ENCODE measurements at places on chromosomes 5 and 9.

- no peak for DNase-seq
These were observed 11.4 kb downstream of the LRRC8A start for GRCh38 chr9:128893354-128893753.

DNA sequence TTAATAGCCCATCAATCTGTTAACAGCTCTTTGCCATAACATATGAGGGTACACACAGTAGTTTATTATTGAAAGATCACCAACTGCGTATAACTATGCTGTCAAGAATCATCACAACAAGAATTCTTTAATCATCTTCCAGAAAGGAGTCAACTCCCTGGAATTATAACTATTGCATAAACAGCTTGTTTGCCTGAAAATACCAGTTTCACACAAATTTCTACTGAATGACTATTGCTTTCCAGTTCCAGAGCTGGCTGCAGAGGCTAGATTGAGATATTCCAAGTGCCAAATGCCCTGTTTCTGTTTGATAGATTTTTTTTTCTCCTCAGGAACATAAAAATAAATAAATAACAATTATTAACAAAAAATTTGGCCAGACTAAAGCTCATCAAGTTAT is 444.7 kb downstream of the TLE1 start:
- DNase-seq = no peak

DNA sequence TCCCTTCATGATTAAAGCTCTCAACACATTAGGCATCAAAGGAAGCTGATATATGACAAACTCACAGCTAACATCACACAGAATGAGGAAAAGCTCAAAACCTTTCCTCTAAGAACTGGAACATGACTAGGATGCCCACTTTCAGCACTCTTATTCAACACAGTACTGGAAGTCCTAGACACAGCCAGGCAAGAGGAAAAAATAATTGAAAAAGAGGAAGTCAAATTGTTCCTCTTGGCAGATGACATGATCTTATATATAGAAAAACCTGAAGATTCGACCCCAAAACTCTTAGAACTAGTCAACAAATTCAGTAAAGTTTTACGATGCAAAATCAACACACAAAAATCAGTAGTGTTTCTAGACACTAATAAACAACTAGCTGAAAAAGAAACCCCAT is 144.3 kb upstream of the NREP start:
- no peak for DNase-seq

DNA sequence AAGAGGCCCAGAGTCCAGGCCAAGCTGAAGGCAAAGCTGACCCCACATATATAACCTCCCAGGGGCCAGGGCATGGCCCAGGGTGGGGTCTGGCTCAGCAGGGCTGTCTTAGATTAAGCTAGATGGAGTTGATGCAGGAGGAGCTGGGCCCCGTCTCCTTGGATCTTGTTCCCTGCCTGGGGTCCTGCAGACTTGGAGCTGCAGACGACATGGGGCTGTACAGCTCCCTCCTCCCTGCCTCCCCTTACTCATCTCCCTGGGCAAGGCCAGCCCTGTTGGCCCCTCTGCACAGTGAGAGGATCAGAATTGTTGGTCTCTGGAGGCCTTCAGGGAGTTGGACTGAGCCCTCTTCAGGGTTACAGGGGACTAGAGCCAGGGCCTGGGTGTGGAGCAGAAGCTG is 134.9 kb downstream of the RGS3 start:
- no peak for DNase-seq

GRCh38 chr9:92850898-92851297 is 26.9 kb downstream of the ZNF484 start:
- DNase-seq = no peak

DNA sequence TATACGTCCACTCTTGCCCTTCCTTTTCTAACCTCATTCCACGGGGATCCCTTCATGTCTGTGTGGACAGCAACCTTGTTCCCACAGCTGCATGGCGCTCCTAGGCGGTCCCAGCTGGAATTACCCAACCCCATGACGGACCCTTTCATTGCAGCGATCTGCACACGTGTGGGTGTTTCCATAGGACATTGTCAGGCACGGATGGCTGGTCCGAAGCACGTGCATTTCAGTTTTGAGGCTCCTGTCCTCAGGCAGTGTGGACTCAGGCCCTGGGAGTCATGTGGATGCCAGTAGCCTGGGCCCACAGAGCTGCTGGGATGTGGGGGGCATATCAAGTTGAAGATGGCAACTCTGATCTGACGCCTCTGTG is 15.0 kb downstream of the CARD19 start:
- DNase-seq = no peak

DNA sequence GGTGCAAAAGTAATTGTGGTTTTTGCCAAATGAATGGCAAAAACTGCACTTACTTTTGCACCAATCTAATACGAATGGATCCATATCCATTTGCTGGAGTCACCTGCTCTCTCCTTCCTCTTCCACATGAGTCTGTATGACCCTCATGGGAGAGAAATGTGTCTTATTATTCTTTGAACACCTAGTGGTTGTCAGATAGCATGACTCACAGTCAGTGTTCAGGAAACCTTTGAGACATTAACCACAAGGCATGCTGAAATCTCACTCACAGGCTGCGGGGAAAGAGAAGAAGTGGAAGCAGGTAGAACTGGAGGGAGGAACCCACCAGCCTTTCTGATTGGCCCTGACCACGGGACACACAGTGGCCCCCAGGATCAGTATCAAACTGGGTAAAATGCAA is 222.8 kb upstream of the KLF4 start:
- DNase-seq = no peak

DNA sequence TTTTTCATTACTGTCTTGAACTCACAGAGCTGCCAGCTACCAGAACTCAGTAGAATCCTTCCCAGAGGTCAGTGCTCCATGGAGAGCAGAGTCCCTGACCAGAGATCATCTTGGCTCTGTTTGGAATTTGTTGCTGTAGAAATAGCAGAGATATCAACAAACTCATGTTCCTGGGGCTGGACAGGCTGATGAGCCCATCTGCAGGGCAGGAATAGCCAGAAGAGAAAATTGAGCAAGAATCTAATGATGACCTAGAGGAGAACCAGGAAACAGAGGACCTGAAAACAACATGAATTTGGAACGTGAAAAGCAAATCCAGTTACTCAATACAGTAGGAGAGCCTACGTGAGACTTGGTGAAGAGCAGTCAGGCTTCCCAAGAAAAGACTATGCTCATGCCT is 437.8 kb downstream of the PLK2 start:
- DNase-seq = no peak

DNA sequence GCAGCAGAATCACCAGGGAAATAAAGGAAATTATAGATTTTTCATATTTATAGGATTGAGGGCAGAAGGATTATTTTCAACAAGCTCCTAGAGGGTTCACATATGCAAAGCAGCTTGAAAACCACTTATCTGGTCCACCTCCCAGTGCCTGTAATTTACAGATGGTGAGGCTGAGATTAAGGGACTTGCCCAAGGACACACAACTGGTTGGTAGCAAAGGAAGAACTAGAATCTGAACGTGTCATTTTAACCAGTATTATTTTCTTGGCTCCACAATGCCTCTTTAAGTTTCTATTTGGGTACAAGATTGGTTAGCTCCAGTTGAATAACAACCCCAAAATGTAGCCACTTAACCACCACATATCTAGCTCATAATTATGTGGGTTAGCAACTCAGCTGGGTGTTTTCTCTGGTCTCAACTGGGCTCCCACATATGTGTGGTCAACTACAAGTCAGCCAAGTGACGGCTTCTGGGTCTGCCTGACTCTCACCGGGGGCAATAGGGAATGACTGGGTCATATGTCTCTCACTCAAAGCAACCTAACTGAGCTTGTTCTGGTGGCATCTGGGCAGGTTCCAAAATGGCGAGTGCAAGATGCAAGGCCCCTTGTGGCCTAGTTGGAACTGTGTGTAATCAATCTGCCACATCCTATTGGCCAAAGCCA is 127.7 kb downstream of the ZDHHC21 start:
- no peak for DNase-seq

GRCh38 chr5:82917584-82917983 is 159.6 kb downstream of the TMEM167A start:
- no peak for DNase-seq

GRCh38 chr9:69549310-69550202 is 122.6 kb downstream of the APBA1 start:
- DNase-seq = peak; percentile 27

- DNase-seq = no peak
These were observed 362.9 kb downstream of the ADGRV1 start for GRCh38 chr5:90921418-90921973.

DNA sequence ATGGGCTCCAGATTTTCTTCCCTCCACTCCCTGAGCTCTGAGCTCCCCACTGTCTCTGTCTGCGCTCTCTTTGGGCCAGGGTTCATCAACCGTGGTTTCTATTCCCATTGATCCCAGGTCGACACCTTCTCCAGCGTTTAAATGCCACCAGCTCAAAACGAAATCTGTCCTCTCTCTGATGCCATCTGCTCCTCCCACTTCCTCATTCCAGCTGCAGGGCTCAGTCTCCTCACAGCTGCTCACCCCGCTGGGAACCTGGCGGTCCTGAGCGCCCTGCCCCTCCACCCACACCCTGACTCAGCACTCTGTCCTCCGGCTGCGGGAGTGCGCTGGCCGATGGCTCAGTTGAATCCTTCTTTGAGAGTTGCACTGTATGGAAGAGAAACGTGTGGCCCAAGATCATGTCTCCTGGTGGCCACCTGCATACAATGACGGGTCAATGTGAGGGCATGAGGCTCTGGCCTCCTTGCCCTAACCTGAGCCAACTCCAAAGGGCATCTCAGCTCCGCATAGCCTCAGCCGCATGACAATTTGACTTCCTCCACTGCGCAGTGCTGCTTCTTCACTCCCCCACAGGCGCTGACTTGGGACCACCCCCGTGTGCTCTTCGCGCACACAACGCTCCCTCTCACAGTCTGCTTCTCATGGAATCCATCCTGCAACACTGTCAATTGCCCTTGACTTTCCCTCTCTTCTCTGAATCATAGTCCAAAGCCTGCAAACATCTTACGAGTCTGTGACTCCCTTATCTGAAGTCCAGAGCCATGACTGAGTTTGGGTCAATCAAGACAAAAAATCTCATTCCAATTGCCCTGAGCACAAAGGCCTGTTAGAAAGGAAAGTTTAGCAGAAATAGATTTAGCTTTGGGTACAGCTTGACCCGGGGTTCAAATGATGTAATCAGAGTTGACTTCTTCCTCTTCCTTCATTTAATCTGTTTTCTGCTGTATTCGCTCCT is 82.4 kb downstream of the PTCH1 start:
- no peak for DNase-seq

DNA sequence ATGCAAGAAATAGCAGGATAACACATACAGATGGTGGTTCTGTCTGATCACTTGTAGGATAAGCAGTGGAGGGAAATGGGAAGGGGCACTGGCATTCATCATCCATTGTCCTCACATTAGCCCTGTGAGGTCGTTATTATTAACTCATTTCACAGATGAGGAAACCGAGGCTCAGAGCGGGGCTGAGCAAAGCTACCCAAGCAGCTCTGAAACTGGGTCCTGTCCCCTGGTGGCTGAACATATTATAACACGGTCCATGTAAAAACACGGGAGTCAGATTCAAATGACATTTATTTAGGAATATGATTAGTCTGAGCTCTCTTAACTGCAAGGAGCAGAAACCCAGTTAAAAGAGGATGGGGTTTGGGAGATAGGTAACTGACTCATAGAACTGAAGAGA is 43.1 kb downstream of the HRH2 start:
- no peak for DNase-seq

DNA sequence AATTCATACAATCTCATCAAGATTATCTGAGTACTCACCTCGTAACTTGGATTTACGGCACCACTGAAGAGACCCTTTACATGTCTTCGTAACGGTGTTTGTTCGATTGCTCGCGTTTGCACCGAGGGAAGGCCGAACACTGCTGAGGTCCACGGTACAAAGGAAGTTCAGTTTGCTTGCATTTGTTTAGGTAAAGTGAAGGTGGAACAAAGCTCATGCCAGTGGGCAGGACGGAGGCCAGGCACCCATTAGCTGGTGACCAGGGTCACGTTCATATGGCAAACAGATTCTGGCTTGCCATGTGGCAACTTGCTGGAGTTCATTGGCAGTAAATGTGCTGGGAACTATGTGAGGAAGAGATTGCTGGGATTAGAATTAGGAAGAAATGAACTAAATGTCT is 164.8 kb downstream of the MACROH2A1 start:
- no peak for DNase-seq

DNA sequence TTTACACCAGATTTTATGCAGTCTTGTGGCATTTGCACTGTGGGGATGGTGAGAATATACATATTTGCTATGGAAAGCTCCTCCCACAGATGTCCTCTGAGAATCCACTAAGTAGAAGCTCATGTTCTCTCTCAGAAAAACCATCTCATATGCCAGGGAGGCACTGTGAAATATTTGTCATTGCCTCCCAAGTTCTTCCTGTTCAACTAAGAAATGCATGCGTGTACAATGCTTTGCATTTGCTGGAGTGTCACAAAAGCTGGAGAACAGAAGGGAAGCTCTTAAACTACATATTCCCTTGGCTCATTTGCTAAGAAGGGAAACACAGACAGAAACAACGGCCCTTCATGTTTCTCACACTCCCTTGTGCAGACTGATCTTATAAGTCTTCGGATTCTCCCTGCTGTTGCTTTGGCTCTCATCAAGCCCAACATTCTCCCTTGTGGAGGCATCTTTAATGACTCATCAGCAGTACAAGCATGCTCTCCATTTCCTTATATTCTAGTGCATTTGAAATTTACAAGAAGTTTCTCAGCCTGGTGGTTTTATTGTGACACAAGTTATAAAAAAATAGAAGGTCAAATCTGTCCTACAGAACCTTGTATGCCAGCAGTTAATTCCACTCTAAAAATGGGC is 220.6 kb downstream of the TRIM36 start:
- DNase-seq = no peak

GRCh38 chr9:94899464-94900221 is 173.1 kb downstream of the AOPEP start:
- DNase-seq = no peak

DNA sequence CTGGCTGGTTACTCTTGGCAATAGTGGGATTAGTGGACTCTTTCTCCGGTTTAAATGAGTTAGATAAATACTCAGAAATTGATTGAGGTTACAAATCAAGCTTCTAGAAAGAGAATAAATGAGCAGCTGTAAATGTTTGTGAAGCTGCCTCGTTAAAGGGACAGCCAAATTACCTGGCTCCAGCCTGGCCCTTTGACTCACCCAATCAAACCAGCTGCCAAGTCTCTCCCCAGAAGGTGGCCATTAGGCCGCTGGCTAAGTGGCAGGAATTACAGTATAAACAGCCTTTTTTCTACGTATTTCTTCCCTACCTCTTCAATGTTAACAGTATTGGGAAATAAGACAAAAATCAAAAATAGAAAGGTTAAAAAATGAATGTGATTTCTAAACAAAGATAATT is 46.0 kb upstream of the SRFBP1 start:
- DNase-seq = no peak

DNA sequence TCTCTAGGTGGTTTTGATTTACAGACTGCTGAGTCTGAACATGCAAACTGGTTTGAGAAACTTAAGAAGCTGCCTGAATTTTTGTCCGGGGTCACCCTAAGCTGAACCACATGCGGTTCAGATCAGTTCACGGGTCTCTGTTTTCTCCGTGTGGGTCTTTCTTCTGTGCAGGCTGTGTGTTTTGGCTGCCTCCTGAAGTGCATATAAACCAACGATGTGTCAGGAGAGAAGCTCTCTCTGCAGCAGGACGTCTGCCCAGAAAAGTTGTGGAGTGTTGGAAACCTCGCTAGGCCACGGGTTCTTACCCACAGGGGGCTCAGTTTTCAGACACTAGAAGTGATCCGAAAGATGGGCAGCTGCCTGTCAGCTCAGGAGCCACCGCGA is 364.2 kb downstream of the IRX2 start:
- DNase-seq = no peak
